Anterior cingulate cortex (tissue), 58 donors: ENCODE measurements at places on chromosomes 12 and 14.

DNA sequence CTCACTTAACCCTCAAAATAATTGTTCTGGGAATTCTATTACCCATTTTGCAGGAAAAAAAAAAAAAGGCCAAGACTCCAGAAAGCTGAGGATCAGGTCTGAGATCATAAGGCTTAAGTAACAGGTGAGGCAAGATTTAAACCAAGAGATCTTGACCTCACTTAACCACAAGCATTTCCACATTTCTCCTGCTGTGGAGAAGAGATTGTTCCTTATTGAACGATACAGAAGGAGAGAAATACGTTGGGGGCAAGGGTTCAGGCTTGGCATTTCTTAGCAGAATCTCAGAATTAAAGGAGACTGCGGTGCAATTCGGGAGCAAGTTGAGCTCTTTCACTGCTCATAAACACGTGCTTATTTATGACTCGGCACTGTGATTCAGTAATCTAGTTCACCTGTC is 885.3 kb upstream of the TMEM132C start:
- no peak for DNase-seq

GRCh38 chr14:92487513-92488133 is 26.0 kb upstream of the RIN3 start:
- no peak for DNase-seq

GRCh38 chr12:125171267-125171666 is 106.0 kb downstream of the AACS start:
- DNase-seq = no peak

DNA sequence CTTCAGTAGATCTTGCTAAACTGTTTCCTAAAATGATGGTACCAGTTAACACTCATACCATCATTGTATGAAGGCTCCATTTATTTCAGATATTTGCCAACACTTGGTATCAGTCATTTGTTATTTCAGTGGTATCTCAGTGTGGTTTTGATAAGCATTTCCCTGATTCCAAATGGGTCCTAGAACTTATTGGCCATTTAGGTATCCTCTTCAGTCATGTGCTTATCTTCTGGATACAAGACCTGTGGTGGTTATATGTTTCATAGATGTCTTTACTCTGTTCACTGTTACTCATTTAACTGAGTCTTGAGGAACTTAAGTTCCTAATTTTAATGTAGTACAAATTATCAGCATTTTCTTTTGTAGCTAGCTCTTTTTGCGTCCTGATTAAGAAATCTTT is 13.5 kb downstream of the SINHCAF start:
- no peak for DNase-seq

DNA sequence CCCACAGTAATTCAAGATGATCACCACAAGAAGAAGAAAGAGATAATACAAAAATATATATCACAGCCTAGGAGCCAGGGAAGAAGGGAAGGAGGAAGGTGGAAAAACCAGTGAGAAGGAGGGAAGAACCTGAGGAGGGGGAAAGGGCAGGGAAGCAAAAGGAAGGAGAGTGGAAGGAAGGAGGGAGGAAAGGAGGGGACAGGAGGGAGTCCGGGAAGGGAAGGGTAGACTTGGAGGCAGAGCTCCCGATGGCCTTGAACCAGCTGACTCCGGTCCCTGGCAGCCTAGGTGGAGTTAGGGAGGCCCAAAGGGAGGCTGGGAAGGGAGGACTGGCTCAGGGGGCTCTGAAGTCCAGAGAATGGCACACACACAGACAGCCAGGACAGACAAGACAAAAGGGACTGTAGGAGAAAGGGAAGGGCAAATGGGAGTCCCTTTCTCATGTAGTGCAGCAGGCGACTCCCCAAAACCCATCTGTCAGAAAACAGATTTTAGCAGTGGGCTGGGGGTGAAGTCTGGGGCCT is 4.7 kb upstream of the ZNF384 start:
- DNase-seq = no peak

GRCh38 chr12:105850103-105850968 is 288.4 kb downstream of the NUAK1 start:
- DNase-seq = no peak

DNA sequence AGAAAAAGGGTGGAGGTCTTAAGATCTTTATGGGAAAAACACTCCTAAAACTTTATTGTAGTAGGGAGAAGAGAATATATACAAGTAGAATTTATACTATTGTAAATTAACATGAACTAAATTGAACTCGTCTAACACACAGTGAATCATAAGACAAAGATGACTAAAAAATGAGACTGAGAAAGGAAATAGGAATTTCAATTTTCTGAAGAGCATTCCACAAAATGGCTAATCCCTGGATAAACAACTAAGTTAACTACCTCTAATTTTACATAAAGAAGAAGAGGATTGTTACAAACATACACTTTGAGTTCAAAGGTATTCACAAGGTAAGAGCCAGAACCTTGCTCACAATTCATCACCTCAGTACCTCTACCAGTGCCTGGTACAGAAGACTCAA is 2.0 kb downstream of the MAP4K5 start:
- DNase-seq = no peak

GRCh38 chr14:104512771-104513640 is 66.6 kb upstream of the C14orf180 start:
- no peak for DNase-seq

GRCh38 chr12:76236640-76237039 is 111.6 kb downstream of the BBS10 start:
- DNase-seq = no peak

DNA sequence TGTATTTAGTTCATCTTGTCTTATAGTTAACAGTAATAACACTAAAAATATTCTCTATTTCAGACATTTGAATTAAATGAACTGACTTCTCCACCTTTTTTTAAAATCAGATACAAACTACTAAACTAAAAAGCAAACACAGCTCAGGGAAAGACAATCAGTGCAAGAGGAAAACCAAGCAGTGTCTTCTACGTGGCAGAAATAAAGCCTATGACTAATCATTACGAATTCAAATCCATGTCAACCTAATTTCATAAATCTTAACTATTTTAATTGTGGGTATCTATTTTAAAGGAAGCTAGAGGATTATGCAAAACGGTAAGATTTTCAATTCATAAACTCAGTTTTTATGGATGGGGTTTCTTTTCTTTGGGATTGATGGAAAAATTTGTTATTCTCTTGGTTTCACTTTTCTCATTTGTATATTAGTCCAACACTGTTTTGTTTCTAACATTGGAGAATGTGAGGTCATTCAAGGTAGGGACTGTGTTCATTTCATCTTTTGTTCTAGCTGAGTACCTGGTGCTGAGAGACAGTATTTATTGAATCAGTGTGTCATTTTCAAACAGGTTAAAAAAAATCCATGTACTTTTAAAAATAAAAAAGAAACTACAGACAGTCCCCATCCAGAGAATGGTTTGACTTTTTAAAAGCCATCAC is 12.8 kb upstream of the PALS1 start:
- DNase-seq = no peak

DNA sequence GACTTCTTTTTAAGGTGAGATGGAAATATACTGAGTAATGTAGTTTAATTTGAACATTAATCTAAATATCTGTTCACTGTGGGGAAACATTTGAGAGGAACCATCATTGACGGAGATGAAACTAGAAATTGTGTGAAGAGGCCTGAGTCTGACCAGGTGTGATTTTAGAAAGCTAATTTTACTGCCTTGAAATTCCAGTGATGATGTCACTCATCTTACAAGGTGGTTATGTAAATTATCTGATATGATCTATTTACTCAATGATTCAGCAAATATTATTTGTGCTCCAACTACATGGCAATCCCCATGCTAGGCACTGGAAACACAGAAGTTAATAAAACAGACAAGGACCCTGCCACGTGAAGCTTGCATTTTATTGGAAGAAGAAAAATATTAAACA is 435.7 kb upstream of the DCN start:
- no peak for DNase-seq

DNA sequence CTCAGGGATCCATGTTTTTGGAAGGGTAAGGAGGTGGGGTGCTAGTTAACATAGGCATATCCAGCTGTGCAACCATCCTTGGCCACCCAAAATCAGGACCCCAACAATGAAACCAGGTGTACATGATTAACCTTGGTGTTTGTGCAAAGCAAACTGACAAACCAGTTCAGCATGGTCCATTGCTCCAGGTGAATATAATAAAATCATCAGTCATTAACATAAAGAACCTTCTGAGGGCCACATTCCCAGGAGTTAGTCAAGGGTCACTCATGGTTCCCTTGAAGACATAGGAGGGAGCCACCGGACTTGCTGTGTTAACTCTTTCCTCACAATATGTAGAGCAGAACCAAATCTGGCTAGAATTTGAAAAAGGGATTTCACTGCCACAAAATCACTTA is 17.8 kb downstream of the SLC38A2 start:
- no peak for DNase-seq

GRCh38 chr12:31944299-31944698 is 14.9 kb upstream of the RESF1 start:
- no peak for DNase-seq

GRCh38 chr12:102869571-102869970 is 47.5 kb downstream of the PAH start:
- DNase-seq = no peak

GRCh38 chr12:29783773-29784666 is at the start of gene TMTC1:
Gene TMTC1, minus strand, starts transcription at chr12:29783942. Its CDS starts 191 bp downstream, at chr12:29783751.
- DNase-seq = no peak

GRCh38 chr12:111812881-111813741 is 28.9 kb upstream of the MAPKAPK5 start:
- peak; percentile 63 for DNase-seq

GRCh38 chr12:69570545-69571399 is 14.5 kb upstream of the CCT2 start:
- no peak for DNase-seq

DNA sequence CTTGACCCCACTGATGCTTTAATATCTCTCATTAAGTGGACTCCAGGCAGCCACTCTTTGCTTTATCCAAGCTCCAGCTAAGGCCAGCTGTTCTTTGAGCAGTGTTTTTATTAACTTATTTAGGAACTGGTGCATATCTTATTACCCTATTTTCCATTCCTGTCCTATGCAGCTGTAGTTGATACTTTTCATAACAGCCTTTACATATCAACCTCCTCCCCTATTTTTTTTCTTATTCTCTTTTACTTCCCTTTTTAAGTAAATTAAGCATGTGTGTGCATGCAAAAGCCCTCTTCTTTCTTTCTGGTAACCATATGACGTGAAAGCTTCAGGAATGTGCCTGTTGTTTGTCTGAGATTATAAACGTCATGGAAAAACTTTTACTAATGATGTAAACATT is 121.2 kb downstream of the PTPRQ start:
- DNase-seq = no peak

DNA sequence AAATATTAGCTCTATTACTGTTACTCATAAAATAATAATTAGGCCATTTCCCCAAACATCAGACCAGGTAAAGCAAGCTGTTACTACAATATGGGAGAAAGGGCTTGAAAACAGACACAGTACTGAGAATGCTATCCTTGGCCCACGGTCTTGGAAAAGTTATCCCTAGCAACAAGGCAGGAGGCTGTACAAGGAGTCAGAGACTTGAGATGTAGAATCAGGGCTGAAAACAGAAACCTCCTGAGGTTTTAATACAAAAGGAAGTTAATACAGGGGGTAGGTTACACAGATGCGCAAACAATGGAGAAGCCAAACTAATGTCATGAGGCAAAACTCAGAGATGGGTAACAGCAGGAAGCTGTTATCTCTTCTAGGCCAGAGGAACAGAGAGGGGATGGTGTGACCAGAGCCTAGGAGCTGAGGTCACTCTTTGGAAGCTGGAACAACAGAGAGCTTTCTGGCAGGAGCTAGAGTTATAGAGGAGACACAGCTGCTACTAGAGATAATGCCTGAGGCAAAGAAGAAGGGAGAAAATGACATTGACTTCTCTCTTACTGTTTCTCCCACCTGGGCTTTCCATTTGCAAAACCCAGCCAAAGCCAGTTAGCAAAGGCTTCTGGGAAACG is 248.8 kb downstream of the SUDS3 start:
- DNase-seq = no peak

DNA sequence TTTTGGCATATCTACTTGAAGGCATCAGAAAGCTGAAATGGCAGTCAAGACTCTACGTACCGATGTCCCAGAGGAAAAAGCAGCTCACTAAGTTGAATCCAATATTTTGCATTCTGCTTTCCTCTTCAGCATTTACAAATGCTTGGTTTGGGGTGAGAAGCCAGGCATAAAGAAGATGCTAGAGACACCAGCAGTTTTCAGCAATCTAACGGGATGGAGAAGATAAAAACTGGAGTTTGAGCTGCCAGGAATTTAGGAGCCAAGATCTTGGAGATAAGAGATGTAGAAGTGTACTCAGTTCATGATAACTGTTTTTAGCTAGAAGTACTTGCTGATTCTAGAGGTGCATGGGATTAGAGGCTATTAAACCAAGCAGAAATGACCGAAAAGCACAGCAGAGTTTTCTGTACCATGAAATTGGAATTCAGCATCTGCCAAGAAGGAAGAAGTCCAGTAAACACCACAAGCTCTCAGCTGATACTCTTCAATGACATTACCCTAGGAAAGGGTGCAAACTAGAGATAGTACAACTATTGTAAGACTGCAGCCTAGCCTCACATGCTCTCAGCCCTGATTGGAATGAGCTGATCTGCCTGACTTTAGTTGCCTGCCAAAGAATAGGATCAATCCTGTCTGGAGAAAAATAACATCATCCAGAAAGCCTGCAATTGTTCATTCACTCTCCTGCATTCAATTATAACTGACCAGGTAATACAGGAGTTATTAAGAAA is 7.4 kb upstream of the ALDH1L2 start:
- no peak for DNase-seq

DNA sequence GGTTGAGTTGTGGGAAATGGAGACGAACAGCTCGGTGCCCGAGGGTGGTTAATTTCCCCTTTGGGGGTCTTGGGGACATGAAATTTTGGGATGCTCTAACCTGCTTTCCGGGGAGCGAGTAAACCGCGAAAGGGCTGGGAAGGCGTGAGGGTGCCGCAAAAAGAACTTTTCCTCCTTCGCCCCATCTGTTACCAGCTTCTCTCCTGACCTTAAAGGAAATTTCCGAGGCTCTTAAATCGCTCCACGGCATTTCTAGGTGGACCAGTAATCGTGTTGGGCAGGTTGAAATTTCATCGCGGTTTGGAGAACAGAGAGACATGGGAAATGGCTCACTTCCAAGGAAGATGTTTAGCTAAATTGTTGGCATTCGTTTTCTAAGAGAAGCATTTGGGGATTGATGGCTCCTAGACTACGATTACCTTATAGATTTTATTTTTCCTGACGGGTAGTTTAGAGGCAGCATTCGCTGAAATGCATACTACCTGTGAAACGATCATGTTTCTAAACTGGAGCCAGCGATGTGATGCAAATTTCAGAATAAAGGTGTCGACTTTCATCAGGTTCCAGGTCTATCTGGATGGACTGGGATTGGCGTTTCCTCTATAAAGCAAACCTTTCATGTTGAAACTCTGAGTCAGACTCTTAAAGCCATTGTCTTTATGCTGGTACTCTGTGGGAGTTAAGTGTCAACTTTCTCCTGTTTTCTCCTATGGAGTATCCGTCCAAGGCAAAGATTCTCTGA is 414.5 kb downstream of the PCNX1 start:
- DNase-seq = no peak

- DNase-seq = no peak
Observed at GRCh38 chr12:93351726-93352125, 26.0 kb upstream of the NUDT4 start.

GRCh38 chr14:86935241-86935885 is 1057.6 kb downstream of the GALC start:
- DNase-seq = no peak
